ENCODE measurements at places on chromosomes 4 and X. TPM values are rescaled to one million over a fixed set of nuclear protein-coding genes. Genes with fewer than 3 reads are reported as not detected.

GPM6B gene
- not detected for total RNA-seq

GRCh38 chr4:188308142-188308541, 168.9 kb downstream of the TRIML1 start:
- no peak overlapping the region for H3K4me3 ChIP-seq
- H3K36me3 ChIP-seq = no peaks in the 10 kb centered on the region
- no peaks in the 10 kb centered on the region for H3K27me3 ChIP-seq
- H3K4me1 ChIP-seq = no peaks in the 10 kb centered on the region
- no peak for DNase-seq

CLNK gene
- 0.22 TPM for total RNA-seq

GRCh38 chrX:153414856-153415510, 3.7 kb downstream of the ZFP92 start:
- no peak overlapping the region for H3K27ac ChIP-seq
- DNase-seq = no peak
- H3K4me1 ChIP-seq = no peaks in the 10 kb centered on the region
- no peaks in the 10 kb centered on the region for H3K36me3 ChIP-seq

Measured in naive thymus-derived CD4-positive, alpha-beta T cell (primary cell).